ENCODE measurements at places on chromosomes 7 and 10. TPM values are rescaled to one million over a fixed set of nuclear protein-coding genes. Genes with fewer than 3 reads are reported as not detected.

Gene STYXL1
- 64.6 TPM for polyA plus RNA-seq

Gene PLCE1
- 5.2 TPM for polyA plus RNA-seq

Gene SEMA3D
- 18.7 TPM for polyA plus RNA-seq

Gene DTX2
- polyA plus RNA-seq = 23.1 TPM

Gene ACBD7
- polyA plus RNA-seq = 0.38 TPM

Gene TMEM130
- polyA plus RNA-seq = 3.3 TPM

Gene HOXA1
- polyA plus RNA-seq = 0.25 TPM

Gene HIF1AN
- polyA plus RNA-seq = 32.1 TPM

Gene IFIT1B
- not detected for polyA plus RNA-seq

Gene COL26A1
- 10.8 TPM for polyA plus RNA-seq

Gene ANKRD30A
- polyA plus RNA-seq = not detected

Gene CHRM2
- polyA plus RNA-seq = 3.4 TPM

- H3K27ac ChIP-seq = no peak overlapping the region
- no peaks in the 10 kb centered on the region for H3K36me3 ChIP-seq
- H3K4me1 ChIP-seq = peaks cover 22% of the 10 kb centered on the region
- H3K4me3 ChIP-seq = no peak overlapping the region
Measured at GRCh38 chr7:70356085-70356786, 758.0 kb downstream of the AUTS2 start.

DNA sequence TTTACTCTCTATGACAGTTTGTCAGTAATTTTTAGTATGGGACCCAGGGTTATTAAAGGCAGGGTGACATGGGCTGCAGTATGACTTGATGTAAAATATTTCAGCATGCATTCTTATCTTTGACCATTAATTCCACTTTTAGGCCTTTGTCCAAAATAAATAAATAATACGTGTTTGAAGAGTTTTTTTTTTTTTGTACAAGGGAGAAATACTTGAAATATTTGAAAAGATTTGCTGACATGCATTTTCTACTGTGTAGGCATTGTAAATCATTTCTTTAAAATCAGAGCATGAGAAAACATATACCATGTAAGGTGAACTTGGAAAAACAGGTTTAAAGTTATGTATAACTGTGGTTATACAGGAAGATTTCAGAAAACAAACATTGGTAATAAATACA lies 23.5 kb downstream of the NRG3 start:
- H3K27me3 ChIP-seq = no peaks in the 10 kb centered on the region
- no peaks in the 10 kb centered on the region for H3K36me3 ChIP-seq
- H3K4me1 ChIP-seq = no peaks in the 10 kb centered on the region
- no peak for DNase-seq

DNA sequence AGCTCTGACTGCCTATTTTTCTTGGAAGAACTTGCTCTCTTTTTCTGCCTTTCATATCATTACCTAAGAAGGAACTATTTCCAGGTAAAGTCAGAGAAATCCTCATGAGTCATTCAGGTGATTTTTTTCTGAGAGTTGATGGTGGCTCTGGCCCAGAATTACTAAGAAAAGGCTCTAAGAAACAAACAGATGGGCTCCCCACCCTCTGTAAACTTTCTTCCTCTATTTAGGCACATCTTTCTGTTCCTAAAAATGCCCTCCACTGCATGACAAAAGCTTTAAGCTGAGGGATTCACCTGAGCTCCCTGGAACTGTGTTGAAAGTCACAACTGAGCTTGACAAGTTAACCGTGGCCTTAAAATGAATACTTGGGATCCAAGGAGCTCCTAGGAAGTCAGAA lies 1.6 kb downstream of the OLAH start:
- no peak for DNase-seq
- H3K27me3 ChIP-seq = no peaks in the 10 kb centered on the region
- H3K4me3 ChIP-seq = no peak overlapping the region
- H3K4me1 ChIP-seq = no peaks in the 10 kb centered on the region
- no peak overlapping the region for H3K27ac ChIP-seq

DNA sequence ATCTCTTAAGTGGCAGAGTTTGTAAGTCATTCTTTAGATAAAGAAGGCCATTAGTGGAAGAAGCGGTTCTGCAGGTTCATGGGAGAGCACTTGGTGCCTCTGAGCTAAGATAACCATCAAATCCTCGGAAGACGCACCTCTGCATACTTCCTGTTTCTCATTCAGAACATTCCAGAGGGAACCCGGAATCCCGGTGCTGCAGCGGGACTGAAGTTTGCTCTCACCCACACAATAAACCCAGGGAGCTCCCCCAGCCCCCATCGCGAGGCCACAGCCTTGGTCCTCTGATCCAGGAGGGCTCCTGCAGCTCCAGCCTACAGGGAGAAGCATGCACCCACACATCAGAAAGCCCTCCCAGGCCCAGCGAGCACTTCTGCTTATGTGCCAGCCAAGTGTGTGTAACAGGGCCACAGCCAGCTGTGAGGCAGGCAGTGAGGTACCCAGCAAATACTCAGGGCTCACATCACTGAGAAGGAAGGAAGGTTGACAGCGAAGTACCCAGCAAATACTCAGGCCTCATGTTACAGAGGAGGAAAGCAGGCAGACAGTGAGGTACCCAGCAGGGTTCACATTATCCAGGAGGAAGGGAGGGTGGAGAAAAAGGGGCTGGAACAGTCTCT lies 142.4 kb downstream of the DIP2C start:
- DNase-seq = peak; percentile 63
- no peak overlapping the region for H3K4me3 ChIP-seq
- peaks cover 24% of the 10 kb centered on the region for H3K4me1 ChIP-seq
- no peaks in the 10 kb centered on the region for H3K27me3 ChIP-seq

DNA sequence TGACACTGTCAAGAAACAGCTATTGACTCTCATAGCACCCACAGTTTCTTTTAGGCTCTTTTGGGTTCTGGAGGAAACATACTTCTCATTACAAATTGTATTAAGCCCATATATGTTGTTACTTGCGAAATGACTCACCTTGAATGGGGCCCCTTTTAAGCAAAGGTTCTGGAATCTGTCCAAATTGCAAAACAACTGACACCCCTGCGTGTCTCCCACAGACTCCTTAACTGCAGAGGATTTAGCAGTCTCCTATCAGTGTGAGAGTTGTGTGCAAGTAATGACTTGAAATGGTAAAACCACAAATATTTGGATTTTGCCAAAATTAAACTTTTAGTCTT lies 192.3 kb downstream of the DNAJC1 start:
- no peaks in the 10 kb centered on the region for H3K27me3 ChIP-seq
- H3K4me3 ChIP-seq = no peak overlapping the region
- H3K36me3 ChIP-seq = no peaks in the 10 kb centered on the region
- H3K27ac ChIP-seq = no peak overlapping the region

DNA sequence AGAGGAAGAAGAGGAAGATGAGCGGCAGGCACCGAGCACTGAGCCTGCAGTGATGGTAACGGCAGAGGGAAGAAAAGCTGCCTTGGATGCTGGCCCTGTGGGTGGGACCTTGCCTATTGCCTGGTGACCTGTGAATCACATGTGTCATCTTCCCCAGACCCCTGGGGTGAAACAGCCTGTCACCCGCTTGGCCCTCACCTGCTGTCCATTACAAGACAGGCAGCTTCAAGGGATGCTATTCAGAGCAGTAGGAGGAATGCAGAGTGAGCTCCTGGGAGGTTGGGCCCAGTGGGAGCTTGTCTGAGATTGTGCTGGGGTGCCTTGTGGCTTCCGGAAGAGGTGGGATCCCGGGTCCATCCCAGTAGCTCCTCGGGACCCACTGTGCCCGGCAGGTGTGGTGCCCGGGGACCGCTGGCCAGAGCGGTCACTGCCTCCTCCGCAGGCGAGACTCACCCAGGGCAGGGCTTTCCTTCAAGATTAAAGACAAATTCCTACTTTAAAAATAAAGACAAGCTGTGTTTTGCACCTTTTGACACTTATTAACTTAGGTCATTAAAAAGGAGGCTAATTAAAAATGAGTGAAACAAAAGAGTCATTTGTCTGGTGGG lies 440.2 kb upstream of the MKI67 start:
- H3K4me1 ChIP-seq = no peaks in the 10 kb centered on the region
- H3K4me3 ChIP-seq = no peak overlapping the region
- DNase-seq = no peak

- no peaks in the 10 kb centered on the region for H3K36me3 ChIP-seq
- no peak overlapping the region for H3K4me3 ChIP-seq
- DNase-seq = no peak
- no peaks in the 10 kb centered on the region for H3K4me1 ChIP-seq
- H3K27me3 ChIP-seq = no peaks in the 10 kb centered on the region
- H3K27ac ChIP-seq = no peak overlapping the region
Measured at GRCh38 chr10:111973306-111973705, 210.3 kb downstream of the GPAM start.

- peaks cover 4% of the 10 kb centered on the region for H3K4me1 ChIP-seq
- no peak overlapping the region for H3K4me3 ChIP-seq
- peak; percentile 6 for DNase-seq
- no peaks in the 10 kb centered on the region for H3K36me3 ChIP-seq
- no peaks in the 10 kb centered on the region for H3K27me3 ChIP-seq
- H3K27ac ChIP-seq = peak overlapping the region; percentile 4
Measured at GRCh38 chr10:72173619-72174296, 42.1 kb upstream of the ANAPC16 start.

- H3K36me3 ChIP-seq = no peaks in the 10 kb centered on the region
- no peak overlapping the region for H3K27ac ChIP-seq
- no peaks in the 10 kb centered on the region for H3K4me1 ChIP-seq
Measured at GRCh38 chr7:77893813-77894212, 95.2 kb downstream of the PHTF2 start.

GRCh38 chr10:66910671-66911070 lies 15.2 kb upstream of the LRRTM3 start:
- H3K27me3 ChIP-seq = no peaks in the 10 kb centered on the region
- no peak for DNase-seq
- no peak overlapping the region for H3K27ac ChIP-seq
- H3K4me3 ChIP-seq = no peak overlapping the region
- H3K4me1 ChIP-seq = no peaks in the 10 kb centered on the region
- H3K36me3 ChIP-seq = no peaks in the 10 kb centered on the region

- no peaks in the 10 kb centered on the region for H3K36me3 ChIP-seq
- no peaks in the 10 kb centered on the region for H3K4me1 ChIP-seq
- no peaks in the 10 kb centered on the region for H3K27me3 ChIP-seq
- H3K27ac ChIP-seq = no peak overlapping the region
Measured at GRCh38 chr7:96179341-96179740, 142.6 kb downstream of the SLC25A13 start.

DNA sequence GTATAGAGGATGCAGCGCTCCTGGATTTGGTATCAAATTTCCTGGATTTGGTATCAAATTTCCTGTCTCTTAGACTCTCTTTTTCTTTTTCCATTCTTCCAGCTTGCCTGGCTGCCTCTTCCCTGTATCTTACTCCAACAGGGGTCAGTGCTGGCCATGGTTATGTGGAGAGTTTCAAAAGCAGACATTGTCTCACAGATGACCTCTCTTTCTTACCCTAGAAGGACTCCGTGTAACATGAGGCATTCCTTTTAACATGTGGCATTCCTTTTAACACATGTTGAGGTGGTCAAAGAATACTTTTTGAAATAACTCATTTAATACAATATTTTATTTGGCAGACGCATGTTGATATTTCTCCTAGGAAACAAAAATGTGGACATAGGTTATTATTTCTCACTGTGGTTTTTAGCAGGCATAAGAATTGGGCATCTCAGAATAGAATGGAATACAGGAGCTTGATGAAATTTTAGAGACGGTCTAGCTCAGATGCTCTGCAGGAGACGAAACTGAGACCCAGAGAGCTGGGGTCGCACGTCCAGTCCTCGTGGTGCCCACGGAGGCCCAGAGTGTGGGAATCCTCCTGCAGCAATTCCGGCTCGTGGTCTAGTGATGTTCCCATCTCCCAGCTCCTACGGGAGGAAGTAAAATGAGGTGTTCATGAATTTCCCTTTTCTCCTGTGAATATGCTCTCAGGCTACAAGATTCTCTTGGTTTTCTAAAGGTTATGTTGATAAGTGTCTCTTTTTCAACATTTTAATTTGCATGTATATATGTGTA lies 59.6 kb upstream of the PITRM1 start:
- no peaks in the 10 kb centered on the region for H3K36me3 ChIP-seq
- DNase-seq = no peak
- H3K27ac ChIP-seq = no peak overlapping the region
- H3K4me3 ChIP-seq = no peak overlapping the region

DNA sequence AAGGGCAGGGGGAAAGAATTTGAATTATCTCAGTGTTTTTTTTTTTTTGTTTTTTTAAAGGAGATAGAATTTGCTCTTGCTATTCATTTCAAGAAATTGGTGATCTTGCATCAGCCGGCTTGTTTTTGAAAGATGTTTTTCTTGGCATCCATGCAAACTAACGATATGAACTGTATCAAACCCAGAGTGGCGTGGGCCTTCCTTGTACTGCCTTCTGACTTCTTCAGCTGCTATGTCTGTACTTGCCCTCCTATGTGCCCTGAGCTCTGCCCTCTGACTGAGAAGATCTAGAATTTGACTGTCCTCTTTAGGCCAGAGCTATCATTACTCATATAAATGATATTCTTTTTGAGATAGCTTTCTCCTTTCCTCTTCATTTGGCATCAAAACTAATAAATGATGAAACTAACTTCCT lies 183.1 kb downstream of the EXOC4 start:
- peaks cover 5% of the 10 kb centered on the region for H3K4me1 ChIP-seq
- H3K36me3 ChIP-seq = no peaks in the 10 kb centered on the region
- H3K27ac ChIP-seq = no peak overlapping the region

GRCh38 chr7:36906448-36906847 lies 182.2 kb upstream of the AOAH start:
- peak overlapping the region; percentile 26 for H3K27ac ChIP-seq
- H3K27me3 ChIP-seq = no peaks in the 10 kb centered on the region
- no peaks in the 10 kb centered on the region for H3K36me3 ChIP-seq
- H3K4me3 ChIP-seq = no peak overlapping the region
- no peaks in the 10 kb centered on the region for H3K4me1 ChIP-seq

DNA sequence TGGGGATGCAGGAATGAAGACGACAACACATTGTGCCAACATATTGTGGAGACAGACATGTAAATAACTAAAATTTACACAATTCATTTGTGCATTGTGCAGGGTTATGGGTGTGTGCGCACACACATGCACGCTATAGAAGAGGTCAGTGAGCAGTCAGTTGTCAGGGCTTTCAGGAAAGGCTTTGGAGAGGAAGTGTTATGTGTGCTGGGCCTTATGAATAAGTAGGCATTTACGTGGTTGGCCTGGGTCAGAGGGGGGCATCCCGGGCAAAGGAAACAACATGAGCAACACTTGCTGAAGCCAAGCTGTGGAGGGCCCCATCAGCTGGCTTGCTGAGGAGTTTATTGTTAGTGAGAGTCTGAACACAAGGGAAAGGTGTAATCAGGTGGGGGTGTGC lies 4.1 kb downstream of the PRXL2A start:
- H3K4me1 ChIP-seq = peaks cover 82% of the 10 kb centered on the region
- no peak for DNase-seq
- H3K27me3 ChIP-seq = no peaks in the 10 kb centered on the region
- H3K27ac ChIP-seq = peak overlapping the region; percentile 94
- no peaks in the 10 kb centered on the region for H3K36me3 ChIP-seq
- no peak overlapping the region for H3K4me3 ChIP-seq

DNA sequence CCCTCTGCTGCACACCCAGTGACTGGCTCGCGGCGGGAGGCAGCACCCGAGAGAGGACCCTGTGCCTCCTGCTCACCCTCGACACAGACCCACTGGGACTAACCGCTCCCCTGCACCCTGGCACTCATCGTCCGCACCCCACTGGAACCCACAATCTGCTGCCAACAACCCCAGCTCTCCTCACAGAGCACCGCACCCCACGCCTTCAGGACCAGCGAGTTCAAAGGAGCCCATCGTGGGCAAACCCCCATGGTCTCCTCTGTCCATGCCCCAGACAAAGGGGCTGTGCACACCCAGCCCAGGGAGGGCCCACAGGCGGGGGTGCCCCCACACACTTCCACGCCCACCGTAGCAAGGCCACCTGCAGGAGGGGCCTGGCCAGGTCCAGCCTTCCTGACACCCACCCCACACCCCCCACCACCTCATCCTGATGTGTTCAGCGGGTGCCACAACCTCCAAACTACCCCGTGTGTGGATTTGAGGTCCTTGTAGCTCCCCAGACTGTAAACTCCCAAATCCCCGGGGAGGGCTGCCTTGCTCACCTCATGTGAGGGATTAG lies 14.0 kb downstream of the RASGEF1A start:
- no peak for DNase-seq
- no peaks in the 10 kb centered on the region for H3K36me3 ChIP-seq
- H3K27me3 ChIP-seq = no peaks in the 10 kb centered on the region
- no peak overlapping the region for H3K27ac ChIP-seq
- no peaks in the 10 kb centered on the region for H3K4me1 ChIP-seq
